Central memory CD4-positive, alpha-beta T cell (primary cell): ENCODE measurements at places on chromosomes 2 and 18.

DNA sequence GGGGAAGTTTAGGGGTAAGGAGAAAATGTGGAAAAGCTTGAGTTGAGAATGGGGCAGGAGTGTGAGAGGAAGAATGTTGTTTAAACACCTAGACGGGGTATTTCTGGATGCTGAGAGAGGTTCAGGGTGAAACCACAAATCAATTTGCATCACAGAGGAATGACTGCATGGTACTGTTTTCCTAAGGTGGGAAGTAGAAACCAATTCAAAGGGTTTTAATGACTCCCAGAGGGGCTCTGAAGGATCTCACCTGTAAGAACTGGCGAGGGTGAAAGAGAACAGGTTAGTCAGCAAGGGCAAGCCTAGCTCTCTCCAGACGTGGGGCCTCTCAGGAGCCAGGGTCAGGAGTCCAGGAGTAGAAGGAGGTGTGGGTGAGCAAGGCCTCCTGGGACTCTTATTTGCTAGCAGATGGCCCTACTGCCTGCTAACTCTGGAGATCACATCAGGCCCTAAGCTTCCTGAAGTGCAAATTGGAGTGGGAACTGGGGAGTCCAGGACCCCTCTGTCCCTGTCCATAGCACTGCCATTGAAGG is 133.0 kb upstream of the CELF4 start:
- no peak for DNase-seq

DNA sequence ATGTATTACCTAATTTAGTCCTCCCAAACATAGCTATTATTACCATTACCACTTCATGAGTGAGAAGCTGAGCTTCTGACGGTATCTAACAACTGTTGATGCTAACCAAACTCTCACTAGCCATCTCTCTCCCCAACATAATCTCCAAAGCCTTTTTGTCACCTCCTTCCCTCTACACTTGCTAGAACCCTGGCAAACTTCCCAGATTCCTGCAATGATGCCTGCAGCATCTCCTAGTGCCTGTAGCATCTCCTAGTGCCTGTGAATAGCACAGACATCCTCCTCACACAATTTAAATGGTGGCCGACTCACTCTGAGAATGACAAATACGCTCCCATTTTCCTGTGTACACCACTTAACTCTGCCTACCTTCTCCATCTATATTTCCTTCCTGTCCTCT is 126.7 kb downstream of the STK39 start:
- no peak for DNase-seq

GRCh38 chr2:129765678-129766351 is 213.7 kb upstream of the RAB6C start:
- no peak for DNase-seq

GRCh38 chr2:108924580-108925251 is 64.3 kb downstream of the EDAR start:
- DNase-seq, result no peak

DNA sequence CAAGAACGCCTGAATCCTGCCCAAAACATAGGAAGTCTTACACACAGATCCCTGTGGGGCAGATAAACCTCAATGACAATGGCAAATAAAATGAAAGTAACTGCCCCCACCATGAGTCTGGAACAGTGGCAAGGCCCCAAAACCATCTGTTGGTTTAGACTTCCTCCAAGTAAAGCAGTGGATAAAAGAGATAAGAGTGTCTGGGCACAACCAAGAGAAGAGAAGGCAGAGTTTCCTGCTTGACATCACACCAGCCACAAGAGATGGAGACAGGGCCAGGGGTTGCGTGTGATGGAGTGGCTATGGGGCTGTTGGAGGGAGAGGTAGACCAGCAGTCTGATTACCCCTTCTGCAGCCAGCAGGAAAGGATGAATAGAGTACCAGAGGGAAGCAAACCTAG is 212.1 kb upstream of the POU3F3 start:
- DNase-seq, result no peak

GRCh38 chr2:210099940-210100339 is 71.3 kb downstream of the KANSL1L start:
- no peak for DNase-seq

DNA sequence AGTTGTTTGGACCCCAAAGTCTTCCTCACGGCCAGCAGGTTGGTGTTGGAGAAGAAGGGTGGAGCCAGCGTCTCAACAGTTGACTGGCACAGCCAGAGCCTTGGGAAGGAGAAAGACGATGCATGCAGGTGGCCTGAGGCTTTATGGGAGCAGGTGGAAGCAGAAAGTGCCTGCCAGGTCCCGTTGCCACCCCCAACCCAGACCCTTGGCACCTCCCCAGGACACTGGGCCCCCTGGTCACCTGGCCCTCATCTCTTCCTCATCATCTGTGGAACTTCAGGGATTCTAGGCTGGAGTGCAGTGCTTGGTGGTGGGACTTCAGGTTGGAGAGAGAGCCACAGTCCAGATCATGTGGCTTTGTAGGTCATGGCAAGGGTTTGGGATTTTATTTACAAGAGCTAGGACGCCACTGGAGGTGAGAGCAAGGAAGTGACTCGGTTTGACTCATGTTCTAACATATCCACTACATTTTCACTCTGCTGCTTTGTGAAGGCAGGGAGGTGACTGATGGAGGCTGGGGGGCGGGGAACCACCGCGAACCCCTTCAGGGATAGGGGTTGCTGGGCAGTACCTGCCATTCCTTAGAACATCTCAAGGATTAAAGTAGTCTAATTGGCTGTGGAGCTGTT is 62.5 kb upstream of the B3GNT7 start:
- no peak for DNase-seq

GRCh38 chr2:44826601-44827000 is 114.9 kb upstream of the SIX3 start:
- no peak for DNase-seq

DNA sequence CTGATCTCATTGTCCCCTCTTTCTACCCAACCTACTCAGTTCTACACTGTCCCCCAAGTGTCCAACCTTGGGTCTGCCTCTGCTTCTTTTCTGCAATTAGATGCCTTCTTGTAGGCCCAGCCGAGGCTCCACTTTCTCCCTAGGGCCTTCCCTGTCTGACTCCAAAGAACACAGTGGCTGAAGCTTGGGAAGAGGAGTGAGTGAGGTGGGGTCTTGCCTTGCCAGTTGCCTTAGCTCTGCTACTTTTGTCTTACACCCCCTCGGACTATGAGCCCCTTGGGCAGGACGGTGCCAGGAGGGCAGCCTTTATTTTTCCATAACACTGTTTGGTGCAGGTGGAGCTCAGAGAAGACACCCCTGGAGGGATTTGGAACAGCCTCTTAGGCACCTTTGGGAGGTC is 345.1 kb downstream of the CYP26B1 start:
- no peak for DNase-seq

GRCh38 chr2:8119782-8120505 is 561.9 kb upstream of the ID2 start:
- DNase-seq, result no peak

DNA sequence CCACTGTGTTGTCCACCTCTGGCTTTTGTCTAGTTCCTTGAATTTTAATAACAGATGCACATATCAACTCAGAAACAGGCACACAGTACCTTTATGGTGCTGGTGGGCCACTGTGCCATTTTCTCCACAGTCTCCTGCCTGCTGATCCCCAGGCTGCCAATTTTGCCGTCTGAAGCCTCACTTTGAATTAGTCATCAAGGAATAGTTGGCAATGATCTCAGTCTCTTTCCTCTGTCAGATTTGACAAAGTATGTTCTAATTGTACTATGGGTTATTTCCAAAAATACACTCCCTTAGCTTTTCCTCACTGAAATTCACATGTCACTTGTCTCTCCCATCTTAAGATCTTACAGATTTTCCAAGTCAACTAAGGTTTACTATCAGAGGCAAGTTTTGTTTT is 140.7 kb downstream of the ZNF516 start:
- no peak for DNase-seq

GRCh38 chr2:149877913-149878312 is 290.3 kb upstream of the MMADHC start:
- DNase-seq, result no peak

- no peak for DNase-seq
Observed at GRCh38 chr18:21453511-21453901, 147.0 kb downstream of the ESCO1 start.

GRCh38 chr2:200306931-200307723 is 634 bp downstream of the SPATS2L start:
- peak; percentile 3 for DNase-seq

DNA sequence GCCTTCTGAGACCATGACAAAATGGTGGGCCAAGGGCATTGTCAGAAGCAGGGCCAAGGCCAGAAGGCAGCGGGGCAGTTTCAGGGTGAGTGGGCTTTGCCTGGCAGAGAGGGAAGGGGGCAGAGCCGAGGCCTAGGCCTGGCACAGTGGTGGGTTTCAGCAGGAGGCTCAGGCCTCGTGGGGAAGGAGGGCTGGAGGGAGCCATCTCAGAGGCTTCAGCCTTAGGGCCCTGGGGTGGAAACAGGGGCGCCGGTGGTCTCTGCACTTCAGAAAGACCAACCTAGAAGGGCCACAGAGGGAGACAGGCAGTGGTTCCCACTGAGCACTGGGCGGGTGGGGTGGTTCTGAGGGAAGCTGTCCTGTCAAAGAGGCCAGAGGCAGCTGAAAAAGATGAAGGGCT is 58.0 kb upstream of the SMAD7 start:
- no peak for DNase-seq

DNA sequence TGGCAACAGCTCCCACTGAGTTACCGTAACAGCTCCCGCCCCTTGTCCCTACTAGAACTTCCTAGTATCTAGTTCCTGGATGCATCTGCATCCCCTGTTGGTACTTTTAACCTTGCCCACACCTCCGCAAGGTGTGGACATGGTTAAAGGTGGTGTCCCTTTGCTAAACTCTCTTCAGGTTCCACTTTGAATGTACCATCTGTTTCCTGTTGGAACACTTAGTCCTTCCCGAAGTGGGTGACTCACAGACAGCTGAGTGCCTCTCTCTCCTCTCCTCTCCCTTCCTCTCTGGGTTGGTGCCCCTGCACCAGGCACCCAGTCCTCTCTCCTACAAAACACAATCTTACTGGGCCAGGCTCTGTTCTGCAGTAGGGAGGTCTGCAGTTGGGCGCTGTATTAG is 19.6 kb upstream of the REL start:
- no peak for DNase-seq

- no peak for DNase-seq
Observed at GRCh38 chr2:237492137-237492890, 5.3 kb downstream of the MLPH start.

DNA sequence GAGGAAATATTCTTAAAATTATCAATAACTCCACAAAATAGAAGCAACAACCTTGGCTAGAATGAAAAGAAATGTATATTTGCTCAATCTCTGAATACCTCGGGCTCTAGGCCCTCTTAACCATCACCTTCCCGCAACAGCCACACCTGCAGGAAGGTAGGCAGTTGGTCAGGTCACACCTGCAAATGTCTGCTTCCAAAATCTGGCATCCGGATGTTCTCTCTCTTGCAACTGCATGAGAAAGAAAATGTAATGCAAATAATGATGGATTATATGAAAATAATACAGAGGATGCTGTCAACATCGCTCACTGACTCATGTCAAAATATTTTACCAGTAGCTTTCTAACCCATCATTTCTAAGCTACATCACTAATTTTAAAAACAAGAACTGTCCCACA is 148.3 kb downstream of the SATB2 start:
- no peak for DNase-seq

DNA sequence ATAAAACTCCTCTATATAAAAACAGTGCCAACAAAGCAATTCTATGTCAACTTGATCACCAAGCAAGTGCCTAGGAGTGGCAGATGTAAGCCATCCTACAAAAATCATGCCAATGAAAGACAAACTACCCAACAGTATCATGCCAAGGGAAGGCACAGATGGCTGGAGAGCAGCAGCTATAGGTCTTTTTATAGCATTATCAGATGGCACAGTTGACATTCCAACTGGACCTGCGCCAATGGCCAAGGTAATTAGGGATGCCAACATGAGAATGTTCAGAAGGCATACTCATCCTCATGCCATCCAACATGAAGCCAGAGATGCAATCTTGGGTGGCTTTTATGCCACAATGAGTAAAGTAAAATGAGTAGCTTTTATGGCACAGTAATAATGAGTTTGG is 237.3 kb downstream of the OTX1 start:
- no peak for DNase-seq

DNA sequence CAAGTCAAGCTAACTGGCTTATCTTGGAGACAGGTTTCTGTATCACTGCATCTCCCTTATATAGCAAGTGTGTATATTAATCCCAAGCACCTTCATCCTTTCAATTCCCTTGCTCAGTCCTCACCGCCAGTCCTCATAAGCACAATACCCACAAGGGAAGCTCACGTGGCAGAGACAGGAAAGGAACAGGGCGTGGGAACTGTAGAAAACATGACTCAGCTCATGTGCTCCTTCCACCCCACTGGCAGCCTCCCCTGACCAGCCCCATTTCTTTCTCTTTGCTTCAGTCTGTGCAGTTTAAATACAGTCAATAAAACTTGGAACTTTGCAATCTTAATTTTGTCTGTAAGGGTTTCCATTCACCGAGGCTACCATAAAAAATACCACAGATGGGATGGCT is 36.5 kb upstream of the CDH19 start:
- DNase-seq, result no peak

DNA sequence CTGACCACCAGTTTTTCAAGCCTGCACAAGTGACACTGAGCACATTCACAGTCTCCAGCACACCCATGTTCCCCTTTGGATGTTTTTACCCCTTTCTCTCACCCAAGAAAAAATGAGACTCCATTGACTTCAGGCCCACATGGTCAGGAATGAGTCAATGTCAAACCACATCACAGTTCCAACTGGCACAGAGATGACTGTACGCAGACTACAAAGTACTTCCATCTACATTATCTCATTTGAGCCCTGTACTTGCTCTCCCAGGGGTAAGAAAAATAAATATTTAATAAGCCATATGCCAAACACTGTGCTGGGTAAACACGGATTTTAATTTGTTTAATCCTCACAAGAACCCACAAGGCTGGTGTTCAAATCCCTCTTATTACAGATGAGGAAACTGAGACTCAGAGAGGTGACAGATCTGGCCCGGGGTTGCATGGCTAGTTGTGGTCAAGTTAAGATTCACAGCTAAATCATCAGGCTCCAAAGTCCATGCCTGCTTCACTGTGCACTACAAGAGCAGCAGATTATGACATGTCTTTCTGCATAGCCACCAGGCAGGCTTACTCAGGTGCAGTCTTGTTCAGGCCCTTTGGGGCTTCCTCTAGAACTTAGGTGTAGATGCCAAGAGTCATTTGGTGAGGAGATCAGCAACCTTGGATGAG is 106.1 kb downstream of the TXNL1 start:
- DNase-seq, result no peak
